AG04449 (cell line): ENCODE measurements at places on chromosomes 5 and 9.

GRCh38 chr5:96175090-96175489 is 213.4 kb upstream of the ELL2 start:
- no peak for DNase-seq

GRCh38 chr5:67100301-67100700 is 96.3 kb downstream of the CD180 start:
- DNase-seq, result no peak

DNA sequence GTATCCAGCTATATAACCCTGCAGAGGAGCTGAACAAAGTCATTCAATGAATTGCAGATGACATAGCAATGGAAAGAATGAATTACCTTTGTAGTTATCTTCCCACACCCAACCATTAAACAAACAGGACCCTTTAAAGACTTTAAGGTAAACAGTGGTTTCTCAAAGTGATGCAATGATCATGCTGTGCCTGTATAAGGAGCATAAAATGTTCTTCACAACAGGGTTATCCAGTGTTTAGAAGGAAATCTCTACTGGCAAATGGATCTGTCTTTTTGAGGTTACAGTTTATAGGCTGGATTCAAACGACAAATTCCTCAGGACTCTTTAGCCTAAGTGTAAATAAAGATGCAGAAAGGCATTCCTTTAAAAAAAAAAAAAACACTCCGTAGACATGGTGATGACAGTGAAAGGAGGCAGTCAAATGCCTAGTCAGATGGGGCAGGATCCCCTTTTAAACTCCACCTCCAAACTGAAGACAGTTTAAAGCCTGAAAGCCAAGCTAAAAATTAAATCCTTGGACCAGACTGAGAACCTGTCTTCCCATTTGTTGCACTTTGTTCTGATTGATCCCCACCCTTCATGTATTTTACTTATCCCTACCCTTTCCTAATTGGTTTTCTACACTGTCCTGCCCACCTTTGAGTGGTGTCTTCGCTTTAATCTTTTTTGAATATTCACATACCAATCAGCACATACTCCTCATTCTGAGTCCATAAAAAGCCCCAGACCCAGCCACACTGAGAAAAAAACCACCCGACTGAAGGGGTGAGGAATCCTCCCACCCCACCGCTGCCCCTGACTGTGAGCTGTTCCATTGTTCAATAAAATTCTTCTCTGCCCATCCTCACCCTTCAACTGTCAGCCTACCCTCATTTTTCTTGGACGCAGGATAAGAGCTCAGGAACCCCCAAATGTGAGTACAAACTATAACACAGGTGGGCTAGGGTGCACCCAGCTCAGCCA is 761.3 kb upstream of the DMAC1 start:
- no peak for DNase-seq

GRCh38 chr5:14506140-14506538 is 75.5 kb upstream of the OTULINL start:
- DNase-seq, result no peak

DNA sequence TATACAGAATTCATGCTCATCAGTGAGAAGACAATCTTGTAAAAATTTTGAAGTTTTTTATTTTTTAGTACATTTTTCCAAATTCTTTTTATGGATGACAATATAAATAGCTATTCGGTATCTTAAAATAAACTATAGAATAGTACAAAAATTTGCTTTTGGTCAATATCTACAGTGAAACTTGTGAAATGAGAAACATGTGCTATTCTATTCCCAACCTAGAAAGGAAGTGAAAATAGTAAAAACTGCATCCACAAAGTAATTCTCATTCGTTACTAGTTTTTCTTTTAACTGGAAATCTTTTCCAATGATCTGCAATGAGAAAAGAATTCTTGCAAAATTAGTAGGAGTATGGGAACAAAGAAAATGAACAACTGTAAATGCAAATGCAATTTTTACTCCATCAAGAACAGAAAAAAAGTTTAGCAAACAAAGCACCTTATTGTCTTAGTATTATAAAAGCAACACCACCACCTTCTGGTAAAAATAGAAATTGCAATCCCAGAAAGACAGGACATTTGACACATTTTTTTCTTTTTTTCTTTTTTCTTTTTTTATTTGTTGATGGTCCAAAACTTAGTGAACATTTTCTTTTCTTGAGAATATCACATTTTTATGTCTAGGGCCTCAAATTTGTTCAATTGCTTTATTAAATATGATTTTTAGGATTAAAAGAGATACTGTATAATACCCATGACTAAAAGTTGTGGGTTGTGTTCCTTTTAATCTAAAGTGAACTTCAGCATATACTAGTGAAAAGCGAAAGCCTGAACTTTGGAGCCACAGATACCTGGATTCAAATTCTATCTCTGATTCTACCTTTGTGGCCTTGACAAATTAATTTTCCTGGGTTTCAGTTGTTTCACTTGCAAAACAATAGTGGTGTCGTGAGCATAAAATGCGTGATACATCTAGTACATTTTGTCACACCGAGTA is 72.3 kb downstream of the SLCO4C1 start:
- no peak for DNase-seq

DNA sequence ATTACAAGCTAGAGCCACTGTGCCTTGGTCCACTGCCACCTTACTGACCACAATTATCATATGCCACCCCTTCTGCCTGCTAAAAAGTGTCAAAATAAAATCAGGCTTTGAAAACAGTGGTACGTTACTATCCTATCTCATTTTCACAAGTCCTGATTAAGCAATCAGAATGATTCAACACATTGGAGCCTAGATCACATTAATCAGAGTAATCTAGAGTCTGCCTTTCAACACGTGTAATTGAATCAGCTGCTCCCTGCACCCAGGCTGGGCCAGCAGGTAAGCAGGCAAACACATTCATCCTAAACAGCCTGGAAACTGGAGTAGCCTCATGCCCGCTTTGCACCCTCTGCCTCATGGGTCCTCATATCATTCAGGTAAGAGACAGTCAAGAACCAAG is 186.2 kb downstream of the DCP2 start:
- no peak for DNase-seq

DNA sequence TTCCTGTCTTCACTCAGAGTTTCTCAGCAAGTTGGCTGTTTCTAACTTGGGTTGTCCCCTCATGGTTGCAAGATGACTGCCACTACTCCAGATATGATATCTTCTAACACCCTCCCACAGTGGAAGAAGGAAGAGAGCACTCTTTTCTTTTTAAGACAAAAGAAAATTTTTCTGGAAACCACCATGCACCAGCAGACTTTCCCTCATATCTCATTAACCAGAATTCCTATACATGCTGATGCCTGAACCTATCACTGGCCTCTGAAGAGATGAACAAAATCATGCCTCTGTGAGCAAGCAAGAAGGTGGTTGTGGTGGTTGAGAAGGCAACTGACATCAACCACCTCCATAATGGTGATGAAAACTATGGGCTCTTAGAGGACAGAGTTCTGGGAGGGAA is 56.8 kb downstream of the FEM1C start:
- DNase-seq, result no peak

GRCh38 chr5:60887096-60887495 is 43.0 kb upstream of the ELOVL7 start:
- no peak for DNase-seq

DNA sequence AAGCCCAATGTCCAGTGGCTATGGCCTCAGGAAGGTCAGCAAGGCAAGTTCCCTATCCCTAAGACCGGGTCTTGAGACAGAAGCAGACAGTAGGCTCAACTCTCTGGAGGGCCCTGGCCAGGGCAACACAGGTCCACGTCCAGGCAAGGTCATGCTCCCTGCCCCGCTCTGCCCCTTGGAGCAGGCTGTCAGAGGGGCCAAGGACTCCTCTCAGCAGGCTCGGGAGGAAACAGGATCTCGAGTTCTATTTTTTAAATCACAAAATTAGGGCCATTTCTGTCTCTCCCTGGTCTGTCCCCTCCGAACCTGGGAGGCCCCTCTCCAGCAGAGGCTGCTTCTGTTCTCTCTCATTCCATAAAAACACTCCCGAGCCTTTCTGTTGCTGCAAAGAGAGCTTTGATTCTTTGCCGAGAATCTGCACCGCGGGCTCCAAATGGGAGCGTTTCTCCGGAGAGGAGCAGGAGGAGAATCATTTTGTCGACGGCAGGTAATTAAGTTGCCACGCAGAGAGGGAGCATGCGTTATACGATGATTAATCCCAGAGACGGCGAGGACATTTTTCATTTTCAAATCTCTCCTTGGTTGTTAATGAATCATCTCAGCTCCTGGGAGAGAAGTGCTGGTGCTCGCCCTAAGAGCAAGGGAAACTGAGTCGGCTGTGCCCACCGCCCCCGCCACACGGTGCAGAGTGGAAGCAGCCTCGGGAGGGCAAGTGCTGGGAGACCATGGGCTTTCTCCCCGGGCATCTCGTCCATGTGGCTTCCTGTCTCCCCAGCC is 24.5 kb upstream of the FCN1 start:
- DNase-seq, result no peak

GRCh38 chr9:98607787-98608186 is 100.9 kb downstream of the GABBR2 start:
- DNase-seq, result peak; percentile 17

- no peak for DNase-seq
Observed at GRCh38 chr9:37421914-37422288, 595 bp upstream of the GRHPR start.

DNA sequence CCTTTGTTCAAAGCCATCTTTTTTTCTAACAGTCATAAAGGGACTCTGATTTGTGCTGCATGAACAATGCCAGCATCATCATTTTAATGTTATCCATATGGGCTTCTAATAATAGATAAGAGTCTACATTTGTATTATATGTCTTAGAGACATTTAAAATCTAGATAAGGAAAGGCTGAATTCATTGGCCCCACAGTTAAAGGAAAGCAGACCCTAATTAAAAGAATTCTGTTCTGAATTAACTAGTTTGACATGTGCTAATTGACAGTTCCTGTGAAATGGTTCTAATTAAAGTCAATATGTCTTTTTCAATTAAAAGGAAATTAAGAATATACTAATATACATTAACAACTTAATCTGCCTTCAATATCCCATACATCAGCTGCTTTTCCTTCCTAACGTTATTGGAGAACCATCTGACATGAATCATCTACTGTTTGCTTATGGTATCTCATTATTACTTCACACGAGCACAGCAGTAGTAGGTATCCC is 104.7 kb downstream of the NR2F1-AS1 start:
- DNase-seq, result no peak

DNA sequence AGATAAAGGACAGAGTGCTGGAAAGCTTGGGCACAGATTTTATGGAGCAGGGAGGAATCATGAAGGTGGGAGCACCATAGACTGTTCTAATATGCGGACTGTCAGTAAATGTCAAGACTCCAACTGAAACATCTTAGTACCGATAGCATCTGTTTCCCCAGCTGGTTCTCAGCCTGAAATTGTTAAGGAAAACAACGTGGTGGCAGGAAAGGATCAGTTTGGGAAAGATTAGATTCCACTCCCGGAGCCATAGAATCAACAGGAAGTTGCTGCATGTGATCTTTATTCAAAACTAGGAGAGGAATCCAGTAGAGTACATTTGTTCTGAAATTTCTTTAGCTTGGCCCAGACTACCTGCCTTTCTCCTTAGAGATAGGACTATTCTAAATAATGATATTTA is 559.1 kb downstream of the CSNK1G3 start:
- DNase-seq, result no peak

DNA sequence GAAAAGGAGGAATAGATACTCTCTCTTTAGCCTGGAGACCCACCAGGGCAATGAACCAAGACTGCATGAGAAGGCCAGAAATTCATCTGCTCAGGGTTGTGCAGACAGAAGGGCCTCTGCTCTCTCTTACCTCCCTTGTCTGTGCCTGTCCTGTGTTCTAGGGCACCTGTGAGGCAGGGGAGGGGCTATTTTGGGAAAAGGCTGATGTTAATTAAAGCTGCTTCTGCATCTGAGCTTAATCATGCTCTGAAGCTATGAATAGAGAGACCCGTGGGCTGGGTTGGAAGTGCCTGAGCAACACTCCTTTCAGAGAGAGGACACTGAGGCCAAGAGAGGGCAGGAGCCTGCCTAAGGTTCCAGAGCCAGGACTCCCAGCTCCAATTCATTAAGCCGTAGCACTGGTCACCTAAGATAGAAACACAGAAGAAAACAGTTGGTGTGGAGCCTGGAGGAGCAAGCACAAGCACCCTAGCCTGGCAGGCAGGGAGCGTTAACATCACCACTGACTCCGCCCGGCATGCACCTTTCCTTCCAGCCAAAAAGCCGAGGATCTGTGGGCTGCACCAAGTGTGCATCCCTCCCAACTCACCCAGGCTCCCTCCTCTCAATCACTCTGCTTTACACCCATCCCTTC is 31.4 kb upstream of the STING1 start:
- DNase-seq, result no peak

DNA sequence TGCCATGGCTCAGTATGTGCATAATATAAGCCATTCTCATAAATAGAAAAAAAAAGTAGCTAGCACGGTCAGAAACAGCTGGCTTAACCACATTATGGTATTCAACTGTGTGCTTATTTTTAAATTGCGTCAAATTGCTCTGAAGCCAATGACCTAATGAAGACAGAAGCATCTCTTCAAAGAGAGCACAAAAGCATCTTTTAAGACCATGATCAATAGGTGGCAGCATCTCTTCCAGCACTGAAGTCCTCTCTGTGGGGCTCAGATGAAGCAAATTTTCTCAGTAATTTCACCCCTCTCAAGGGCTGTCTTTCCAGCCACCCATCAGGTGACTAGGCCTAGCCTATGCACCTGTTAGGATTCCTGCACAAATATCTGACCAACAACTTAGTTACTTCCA is 251.4 kb downstream of the GLIS3 start:
- DNase-seq, result no peak

DNA sequence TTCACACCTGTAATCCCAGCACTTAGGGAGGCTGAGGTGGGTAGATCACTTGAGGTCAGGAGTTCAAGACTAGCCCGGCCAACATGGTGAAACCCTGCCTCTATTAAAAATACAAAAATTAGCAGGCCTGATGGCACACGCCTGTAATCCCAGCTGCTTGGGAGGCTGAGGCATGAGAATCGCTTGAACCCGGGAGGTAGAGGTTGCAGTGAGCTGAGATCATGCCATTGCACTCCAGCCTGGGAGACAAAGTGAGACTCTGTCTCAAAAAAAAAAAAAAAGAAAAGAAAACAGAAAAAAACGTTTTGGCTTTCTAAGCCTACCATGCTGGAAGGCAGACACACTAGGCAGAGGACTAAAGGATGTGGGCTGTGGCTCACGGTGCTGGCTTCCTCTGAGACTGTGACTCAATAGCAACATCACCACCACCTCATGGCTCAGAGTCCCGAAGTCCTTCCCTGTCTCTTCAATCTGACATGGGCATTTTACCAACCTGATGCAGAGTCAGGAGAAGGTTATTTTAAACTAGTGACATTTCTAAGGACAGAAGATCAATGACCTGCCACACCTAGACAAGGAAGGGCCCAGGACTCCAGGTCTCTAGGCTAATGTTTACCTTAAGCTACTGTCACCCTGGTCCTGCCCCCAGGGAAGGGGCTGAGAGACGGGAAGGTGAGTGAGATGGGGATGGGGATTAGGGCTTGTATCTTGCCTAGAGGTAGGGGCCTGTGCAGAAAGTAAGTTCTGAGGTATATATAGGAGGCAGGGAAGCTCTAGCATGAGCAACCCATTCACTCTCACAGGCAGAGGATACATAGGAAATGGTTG is 3.7 kb downstream of the ECSCR start:
- DNase-seq, result peak; percentile 24

GRCh38 chr9:13508681-13509080 is 229.2 kb upstream of the MPDZ start:
- no peak for DNase-seq
